Brain (organoid and tissue), 16 donors: ENCODE measurements at places on chromosomes 5 and 9.

- peak; percentile 78 for DNase-seq
These were observed 291.3 kb upstream of the PCSK5 start for GRCh38 chr9:75599126-75599525.

DNA sequence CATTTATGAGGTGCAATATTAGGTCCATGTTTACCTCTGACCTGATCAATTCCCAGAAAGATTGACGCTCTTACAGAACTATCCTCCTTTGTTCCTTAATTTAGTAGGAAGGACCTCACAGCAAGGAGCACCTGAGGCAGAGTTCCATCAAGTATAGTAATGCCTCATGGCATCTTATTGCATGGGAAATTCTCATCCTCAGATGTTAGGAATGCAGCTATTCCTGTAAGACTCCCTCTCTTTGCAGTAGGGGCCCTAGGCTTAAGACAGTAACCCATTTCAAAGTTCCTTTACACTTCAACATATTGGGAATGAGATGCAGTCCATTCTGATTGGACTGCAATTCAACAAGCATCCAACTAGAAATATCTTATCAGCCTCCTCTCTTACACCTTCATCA, 69.8 kb downstream of the SLCO4C1 start:
- DNase-seq: no peak

GRCh38 chr5:90398726-90399125, 10.8 kb downstream of the CETN3 start:
- no peak for DNase-seq

DNA sequence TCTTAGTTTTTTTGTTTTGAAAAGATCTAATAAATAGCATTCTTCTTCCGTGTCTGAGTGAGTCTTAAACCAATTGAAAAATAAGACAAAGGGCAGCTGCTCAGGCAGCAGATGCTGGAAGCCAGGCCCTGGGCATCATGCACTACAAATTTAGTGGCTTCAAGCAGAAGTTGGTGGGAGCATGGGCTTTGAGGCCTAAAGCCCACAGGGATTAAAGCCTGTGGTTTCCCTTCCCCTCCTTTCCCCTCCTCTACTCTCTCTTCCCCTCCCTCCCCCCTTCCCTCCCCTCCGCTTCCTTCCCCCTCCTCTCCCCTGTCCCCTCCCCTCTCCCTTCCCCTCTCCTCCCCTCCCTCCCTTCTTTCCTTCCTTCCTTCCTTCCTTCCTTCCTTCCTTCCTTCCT, 20.1 kb upstream of the KIF4B start:
- no peak for DNase-seq

DNA sequence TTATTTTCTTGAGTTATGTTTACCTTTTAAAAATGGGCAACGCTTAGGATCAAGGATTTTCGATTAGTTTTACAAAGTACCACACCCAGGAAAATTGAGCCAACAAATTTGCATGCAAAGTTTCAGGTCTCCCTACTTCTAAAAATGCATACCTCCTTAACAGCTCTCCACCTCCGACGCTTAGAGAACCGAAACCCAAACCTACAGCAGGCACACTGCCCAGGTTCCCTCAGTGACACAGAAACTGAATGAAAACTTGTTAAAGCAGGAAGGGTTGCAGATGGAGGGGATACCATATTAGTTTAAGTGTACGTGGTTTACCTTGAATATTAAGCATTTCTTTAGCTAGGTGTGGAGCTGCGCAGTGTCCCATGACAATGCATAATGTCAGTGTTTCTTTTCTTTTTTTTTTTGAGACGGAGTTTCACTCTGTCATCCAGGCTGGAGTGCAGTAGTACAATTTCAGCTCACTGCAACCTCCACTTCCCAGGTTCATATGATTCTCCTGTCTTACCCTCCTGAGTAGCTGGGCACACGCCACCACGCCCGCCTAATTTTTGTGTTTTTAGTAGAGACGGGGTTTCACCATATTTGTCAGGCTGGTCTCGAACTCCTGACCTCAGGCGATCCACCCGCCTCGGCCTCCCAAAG, 1.6 kb upstream of the SUB1 start:
- DNase-seq: no peak

DNA sequence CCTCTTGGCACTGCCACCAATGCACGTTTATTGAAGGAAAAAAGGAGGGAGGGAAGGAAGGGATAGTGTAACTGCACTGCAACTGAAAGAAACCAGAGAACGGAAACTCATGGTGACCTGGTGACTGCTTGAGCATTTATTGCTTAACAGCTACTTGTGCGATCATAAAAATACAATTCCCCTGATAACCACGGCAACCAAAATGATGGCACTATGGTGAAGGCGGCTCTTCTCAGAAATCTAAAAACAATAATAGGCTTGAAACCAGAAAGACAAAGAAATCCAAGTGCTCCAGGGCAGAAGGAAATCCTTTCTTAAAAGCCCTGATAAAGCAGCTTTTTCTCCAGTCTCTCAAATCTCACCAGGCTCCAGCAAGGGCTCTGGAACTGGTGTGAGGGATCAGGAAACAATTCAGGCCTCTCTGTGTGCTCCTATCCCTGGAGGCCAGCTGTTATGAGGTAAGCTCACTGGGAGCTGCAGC, 1.9 kb downstream of the FBXO10 start:
- DNase-seq: no peak

- peak; percentile 38 for DNase-seq
These were observed 548 bp downstream of the CEP120 start for GRCh38 chr5:123422433-123423277.

- DNase-seq: no peak
These were observed 168.2 kb upstream of the RAI14 start for GRCh38 chr5:34487956-34488355.

DNA sequence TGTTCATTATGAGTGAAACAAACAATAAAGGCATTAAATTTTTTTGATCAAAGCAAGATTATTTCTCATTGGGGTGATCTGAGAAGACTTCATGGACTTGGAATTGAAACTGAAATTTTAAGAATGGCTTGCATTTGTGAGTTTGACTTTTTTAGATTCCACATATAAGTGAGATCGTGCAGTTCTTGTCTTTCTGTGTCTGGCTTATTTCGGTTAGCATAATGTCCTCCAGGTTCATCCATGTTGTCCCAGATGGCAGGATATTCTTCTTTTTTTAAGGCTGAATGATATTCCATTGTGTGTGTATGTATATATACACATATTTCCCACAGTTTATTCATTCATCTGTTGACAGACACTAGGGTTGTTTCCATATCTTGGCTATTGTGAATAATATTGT, 716.5 kb downstream of the PRELID2 start:
- no peak for DNase-seq

DNA sequence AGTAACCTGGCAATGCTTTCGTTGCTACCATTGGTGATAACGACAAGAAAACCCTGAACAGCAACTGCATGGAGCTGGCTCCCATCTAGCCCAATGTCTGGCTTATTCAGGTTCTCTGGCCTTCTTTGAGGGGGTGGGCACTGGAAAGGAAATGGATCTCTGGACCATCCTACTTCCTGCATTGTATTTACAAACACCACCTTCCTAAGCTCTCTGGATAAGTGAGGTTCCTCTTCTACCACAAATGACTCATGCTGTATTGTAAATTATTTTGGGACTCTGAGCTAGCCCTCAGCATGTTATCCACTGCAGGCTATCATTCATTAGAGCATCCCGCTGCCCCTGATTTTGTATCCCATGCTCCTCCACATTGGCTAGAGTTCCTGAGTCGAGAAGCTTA, 136.9 kb upstream of the KLF9 start:
- no peak for DNase-seq

DNA sequence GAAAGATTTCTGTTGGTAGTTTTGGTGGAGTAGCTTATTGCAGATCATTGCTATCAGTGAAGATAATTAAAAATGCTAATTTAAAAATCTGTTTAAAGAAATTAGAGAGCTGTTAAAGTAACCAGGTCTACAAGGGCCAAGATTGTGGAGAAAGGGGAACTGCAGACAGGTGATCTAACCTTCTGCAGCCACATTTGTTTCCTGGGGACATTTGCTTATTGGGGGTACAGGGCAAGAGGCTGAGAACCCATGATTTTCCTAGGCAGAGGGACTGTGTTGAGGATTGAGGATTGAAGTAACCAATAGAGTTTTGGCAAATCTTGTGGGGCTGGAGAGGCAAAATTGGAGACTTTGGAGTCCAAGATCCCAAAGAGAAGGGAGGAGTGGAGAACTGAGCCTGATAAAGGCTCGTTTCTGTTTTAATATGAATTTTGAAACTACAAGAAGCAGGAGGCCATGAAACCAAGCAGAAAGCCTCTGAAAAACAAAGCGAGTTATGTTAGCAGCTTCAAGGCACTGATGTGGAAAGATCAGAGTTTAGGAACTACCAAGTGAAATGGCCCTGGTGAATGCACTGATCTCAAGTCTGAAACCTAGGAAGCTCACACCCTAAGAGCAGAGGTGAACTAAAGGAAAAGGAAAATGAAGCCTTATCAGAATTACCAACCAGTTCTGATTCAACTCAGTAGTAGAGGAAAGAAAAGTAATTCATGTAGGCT, 219.8 kb upstream of the C9orf72 start:
- no peak for DNase-seq

- DNase-seq: peak; percentile 26
These were observed 26.9 kb downstream of the HMGCR start for GRCh38 chr5:75363726-75364495.

GRCh38 chr5:68071736-68072135, 143.8 kb upstream of the PIK3R1 start:
- DNase-seq: no peak

DNA sequence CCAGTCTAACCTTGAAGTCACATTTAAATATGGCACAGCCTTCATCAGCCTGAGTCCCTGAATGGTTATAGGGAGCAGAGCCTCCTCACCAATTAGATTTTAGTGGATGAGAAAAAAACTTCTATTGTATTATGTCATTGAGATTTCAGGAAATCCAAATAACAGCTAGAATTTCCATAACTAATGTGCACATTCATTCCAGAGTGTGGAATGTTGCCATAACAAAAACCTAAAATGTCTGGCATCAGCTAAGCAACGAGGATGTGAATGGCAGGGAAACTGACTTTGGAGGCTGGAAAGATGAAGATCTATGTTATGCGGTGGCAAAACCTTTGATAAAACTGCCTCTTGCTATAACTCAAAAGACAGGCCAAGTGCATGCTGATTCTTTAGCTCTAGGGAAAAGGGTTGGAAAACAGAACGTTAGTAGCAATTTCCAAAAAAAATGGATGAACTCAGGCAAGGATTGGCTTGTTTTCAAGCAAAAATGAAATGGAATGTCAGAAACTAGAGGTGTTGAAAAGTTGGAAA, 91.3 kb upstream of the NFIB start:
- no peak for DNase-seq

- DNase-seq: no peak
These were observed 402.4 kb upstream of the RORB start for GRCh38 chr9:74094766-74095165.

- DNase-seq: no peak
These were observed 18.3 kb downstream of the BTNL9 start for GRCh38 chr5:181058321-181058720.

DNA sequence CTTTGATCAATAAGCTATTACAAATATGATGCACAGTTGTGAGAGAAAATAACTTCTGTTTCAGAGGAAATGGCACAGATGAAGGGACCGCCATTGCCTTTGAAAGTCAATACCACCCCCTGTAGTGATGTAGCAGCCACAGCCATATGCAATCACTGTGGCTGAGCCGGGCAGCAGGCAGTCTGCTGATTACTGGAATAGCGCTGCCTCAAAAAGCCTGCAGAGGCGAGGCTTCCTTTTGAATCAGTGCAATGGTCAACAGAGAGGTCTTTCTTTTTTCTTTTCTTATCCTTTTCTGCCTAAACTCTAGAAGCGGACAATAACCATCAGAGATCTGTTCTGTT, 265.1 kb upstream of the TAS2R1 start:
- peak; percentile 85 for DNase-seq

DNA sequence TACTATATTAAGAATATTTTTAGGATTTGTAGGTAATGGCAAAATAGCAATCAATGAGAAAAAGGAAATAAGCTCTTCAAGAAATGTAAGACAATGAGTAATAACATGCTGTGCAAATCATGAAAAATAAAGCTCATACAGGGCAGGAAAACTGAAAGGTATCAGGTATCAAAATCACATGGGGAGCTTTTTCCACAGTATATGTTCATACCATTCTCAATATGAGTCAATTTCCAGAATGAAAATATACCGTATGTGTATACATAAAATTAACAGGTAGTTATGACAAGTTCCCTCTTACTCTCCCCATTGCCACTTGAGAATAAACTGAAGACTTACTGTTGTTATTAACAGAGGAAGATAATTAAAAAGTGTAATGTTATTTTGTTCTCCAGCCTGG, 35.9 kb downstream of the EFCAB9 start:
- no peak for DNase-seq

GRCh38 chr5:37957218-37957617, 117.4 kb upstream of the GDNF start:
- no peak for DNase-seq

GRCh38 chr9:70772601-70773000, 348.8 kb downstream of the TRPM3 start:
- peak; percentile 80 for DNase-seq

DNA sequence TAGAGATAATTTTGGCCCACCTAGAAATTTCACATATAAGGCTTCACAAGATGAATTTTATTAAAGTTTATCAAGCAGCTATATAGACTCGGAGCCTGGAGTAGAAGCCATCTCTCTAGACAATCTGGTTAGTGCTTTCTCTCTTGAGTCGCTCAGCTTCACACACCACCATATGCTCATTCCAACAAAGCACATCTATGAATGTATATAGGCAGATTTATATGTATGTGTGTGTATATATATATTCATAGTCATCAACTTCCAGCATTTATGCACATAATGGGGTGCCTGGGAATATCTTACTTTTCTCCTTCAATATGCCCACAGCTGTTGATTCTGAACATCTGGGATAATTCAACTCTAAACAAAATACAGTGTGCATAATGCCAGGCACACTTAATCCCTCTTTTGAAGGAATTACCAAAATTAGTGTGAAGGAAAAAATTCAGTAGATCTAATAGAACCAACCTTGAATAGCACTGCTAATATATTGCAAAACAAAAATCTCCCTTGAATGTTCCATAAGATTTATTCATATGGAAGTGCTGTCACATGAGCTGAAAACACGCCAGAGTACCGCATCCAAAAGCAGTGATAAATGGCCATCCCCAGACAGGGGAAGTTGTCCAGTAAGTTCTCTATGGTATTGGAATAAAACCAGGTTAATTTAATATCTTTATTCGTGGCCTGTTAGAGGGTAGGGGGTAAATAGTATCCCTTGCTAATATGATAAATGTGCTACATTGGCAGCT, 56.0 kb upstream of the MOCS2 start:
- DNase-seq: no peak
